ENCODE measurements at places on chromosomes 2 and 18.

GRCh38 chr18:9950289-9951016 lies 36.6 kb downstream of the VAPA start:
- DNase-seq = no peak

DNA sequence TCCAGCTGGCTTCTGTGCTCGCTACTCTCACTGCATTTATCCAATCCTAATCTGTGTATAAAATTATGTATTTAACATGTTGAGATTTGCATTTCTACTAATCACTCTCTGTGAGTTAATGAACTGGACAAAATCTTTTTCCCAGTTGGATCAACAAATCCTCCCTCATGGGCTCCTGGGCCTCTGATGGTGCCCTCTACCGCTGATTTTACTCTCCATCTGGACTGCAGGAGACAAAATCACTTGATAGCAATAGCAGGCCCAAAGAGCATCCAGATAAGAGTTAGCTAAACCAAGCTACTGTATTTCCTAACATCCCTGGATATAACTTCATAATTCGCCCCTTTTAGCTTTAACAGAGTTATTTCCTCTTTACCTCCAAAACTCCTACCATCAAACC lies 14.4 kb downstream of the REG3G start:
- no peak for DNase-seq

GRCh38 chr18:56009411-56009810 lies 421.4 kb upstream of the TCF4 start:
- DNase-seq = no peak

- DNase-seq = no peak
These were observed 8.6 kb upstream of the SEH1L start for GRCh38 chr18:12939162-12939561.

DNA sequence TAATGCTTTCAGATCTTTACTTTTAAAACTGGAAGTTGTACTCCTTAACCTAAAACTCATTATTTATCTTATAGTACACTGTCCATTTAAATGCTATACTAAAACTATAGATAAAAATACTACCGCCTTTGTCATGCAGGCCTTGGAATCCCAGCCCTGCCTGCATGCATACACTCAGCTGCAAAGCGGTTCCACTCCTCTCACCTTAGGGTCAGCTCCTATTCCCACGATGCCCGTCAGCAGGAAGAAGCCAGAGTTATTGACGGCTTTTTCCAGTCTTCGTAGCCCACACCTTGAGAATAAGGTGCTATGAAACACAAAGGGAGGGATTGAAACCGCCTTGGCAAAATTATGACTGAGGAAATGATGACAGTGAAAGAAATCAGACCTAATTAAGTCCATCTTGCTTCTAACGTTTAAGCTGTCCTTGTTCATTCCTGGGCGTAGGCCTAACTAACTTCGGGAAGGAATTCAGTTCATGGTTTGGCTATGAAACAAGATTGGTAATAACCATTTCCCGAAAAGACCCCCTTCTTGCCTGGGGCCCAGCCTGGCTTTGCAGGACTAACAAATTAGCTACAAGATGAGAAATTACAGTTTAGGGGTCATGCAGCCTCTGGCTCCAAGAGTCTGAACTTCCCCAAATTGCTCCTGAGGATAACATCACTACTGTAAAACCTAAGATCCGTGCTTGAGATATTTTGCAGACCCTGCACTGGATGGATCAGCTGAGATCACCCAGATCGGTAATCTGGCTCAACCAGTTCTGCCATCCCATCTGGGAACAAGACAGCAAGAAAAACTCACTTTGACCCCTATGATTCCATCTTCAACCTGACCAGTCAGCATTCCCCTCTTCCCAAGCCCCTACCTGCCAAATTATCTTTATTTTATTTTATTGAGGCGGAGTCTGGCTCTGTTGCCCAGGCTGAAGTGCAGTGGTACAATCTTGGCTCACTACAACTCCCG lies 17.1 kb downstream of the EPB41L5 start:
- no peak for DNase-seq

DNA sequence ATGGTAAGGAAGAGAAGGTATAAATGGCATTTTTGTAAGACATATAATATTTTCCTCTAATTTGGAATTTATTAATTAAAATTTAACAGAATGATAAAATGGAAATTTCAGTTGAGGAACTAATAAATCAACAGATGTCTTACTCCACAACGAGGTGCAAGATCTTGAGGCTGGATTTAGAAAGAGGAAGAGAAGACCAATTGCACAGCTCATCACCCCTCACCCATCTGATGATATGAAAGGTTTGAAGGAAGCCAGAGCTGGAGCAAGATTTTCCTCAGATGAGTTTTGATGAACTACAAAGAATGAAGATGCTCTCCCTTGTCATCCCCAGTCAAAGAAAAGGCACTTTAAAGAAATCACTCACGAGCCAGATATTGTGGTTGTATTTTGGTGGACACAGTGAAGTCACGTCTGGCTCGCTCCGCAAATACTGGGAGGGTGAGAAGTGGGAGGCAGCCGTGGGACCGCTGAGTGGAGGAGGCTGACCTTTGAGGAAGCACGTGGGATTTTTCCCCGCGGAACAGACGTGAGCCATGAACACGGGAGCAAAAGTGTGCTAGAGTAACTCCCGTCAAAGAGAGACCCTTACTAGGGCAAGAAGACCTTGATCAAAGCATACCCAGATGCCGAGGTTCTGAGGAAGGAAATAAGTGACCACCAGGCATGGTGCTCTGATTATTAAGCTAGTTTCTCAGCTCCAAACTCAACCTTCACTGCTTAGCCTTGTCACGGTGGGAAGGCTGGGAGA lies 511.4 kb downstream of the RNF144A start:
- no peak for DNase-seq

GRCh38 chr2:111665551-111666116 lies 218.4 kb downstream of the ANAPC1 start:
- no peak for DNase-seq

GRCh38 chr2:54876764-54877163 lies 153.3 kb downstream of the EML6 start:
- no peak for DNase-seq

- no peak for DNase-seq
These were observed 67.9 kb downstream of the EIPR1 start for GRCh38 chr2:3309496-3310355.

DNA sequence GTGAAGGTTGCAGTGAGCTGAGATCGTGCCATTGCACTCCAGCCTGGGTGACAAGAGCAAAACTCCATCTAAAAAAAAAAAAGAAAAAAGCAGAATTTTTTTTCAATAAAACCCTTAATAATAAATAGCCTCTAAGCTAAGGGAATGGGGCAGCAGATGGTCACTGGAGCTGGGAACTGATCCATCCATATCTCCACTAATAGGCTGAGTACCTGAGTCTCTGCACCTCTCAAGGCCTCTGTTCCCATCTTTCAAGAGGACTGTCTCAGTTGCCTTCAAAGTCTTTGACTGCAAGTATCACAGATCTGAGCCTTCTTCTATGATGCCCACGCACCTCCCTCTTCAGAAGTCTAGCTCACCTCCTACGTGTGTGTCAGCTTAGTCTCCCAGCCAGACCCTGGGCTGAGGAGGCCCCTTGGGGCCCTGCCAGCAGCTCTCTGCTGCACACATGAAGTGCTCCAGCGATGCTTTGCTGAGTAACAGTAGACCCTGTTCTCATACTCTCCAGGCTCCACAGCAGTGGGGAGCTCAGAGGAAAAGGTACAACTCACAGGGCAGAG lies 32.9 kb downstream of the ST8SIA5 start:
- DNase-seq = no peak

GRCh38 chr2:105104208-105104731 lies 66.4 kb downstream of the MRPS9 start:
- no peak for DNase-seq

- DNase-seq = no peak
These were observed 74.5 kb downstream of the SPATS2L start for GRCh38 chr2:200380833-200381542.

GRCh38 chr18:26502823-26503222 lies 45.5 kb downstream of the KCTD1 start:
- DNase-seq = no peak

Measured in WERI-Rb-1 (cell line).